Osteocyte (in vitro differentiated cells): ENCODE measurements at places on chromosomes 11 and 22.

GRCh38 chr11:110580571-110580970 lies 131.7 kb downstream of the ARHGAP20 start:
- H3K4me3 ChIP-seq, result no peak overlapping the region
- no peaks in the 10 kb centered on the region for H3K27me3 ChIP-seq
- DNase-seq, result no peak
- H3K4me1 ChIP-seq, result no peaks in the 10 kb centered on the region
- no peak overlapping the region for H3K27ac ChIP-seq

DNA sequence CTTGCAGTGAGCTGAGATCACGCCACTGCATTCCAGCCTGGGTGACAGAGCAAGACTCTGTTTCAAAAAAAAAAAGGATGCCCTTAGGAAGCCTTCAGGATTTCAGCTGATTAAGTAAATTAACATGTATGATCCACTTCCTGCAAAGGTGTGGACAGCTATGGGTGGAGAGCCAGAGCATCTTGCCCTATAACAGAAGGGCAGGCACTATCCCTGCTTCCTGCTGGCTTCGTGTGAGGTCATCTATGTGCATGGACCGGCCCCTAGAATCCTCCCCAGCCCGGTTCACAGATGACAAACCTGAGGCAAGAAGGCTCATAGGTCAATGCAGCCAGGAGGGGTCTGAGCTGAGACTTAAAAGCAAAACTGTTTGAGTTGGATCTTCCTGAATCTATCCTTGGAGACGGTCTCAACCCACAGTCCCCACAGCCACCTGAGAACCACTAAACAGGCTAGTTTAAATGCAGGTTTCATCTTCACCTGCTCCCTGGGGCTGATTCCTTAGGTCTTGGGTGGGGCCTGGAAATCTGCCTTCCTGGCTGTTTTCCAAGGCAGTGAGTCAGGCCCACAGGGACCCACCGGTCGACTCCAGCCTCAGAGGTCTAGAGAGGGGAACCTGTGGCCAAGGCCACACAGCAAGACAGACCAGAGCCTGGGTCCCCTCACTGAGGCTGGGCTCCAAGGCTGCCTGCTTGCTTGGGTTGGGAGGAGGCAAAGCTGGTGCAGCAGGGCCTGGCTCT lies 55.2 kb upstream of the MPEG1 start:
- no peaks in the 10 kb centered on the region for H3K4me1 ChIP-seq
- H3K27me3 ChIP-seq, result peaks cover 23% of the 10 kb centered on the region
- no peak for DNase-seq
- H3K27ac ChIP-seq, result no peak overlapping the region
- H3K4me3 ChIP-seq, result no peak overlapping the region

DNA sequence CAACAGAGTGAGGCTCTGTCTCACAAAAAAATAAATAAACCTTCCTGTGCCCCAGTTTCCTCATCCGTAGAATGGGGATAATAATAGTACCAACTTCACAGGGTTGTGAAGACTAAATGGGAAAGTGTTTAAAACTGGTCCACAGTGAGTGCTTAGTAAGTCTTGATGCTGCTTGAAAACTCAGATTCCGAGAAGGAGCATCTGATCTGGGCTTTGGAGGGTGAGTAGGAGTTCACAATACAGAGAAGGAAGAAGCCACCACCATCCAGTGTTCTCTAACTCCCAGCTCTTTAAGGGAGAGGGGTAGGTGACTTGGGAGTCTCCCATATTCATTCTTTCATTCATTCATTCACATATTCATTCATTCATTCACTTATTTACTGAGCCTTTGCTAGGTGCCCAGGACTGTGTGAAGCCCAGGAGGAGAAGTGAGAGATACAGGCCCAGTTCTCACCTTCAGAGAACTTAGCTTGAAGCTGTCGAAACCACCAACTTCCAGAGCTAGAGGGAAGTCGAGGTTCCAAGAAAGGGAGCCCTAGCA lies 17.7 kb downstream of the CYTH4 start:
- H3K27me3 ChIP-seq, result no peaks in the 10 kb centered on the region
- no peaks in the 10 kb centered on the region for H3K36me3 ChIP-seq
- no peak overlapping the region for H3K4me3 ChIP-seq
- peaks cover 25% of the 10 kb centered on the region for H3K4me1 ChIP-seq
- DNase-seq, result no peak

- no peaks in the 10 kb centered on the region for H3K27me3 ChIP-seq
- H3K4me1 ChIP-seq, result peaks cover 60% of the 10 kb centered on the region
- DNase-seq, result peak; percentile 91
- peaks cover 7% of the 10 kb centered on the region for H3K36me3 ChIP-seq
- H3K4me3 ChIP-seq, result no peak overlapping the region
- H3K27ac ChIP-seq, result peak overlapping the region; percentile 74
Measured at GRCh38 chr22:50293441-50294318, 13.8 kb downstream of the PLXNB2 start.

- H3K4me1 ChIP-seq, result peaks cover 54% of the 10 kb centered on the region
- H3K36me3 ChIP-seq, result peaks cover 6% of the 10 kb centered on the region
- H3K27ac ChIP-seq, result peak overlapping the region; percentile 94
- H3K27me3 ChIP-seq, result no peaks in the 10 kb centered on the region
- DNase-seq, result no peak
Measured at GRCh38 chr22:38699143-38699542, 1.6 kb downstream of the JOSD1 start.
